Naive thymus-derived CD4-positive, alpha-beta T cell (primary cell): ENCODE measurements at places on chromosomes 1 and 21. TPM values are rescaled to one million over a fixed set of nuclear protein-coding genes. Genes with fewer than 3 reads are reported as not detected.

DNA sequence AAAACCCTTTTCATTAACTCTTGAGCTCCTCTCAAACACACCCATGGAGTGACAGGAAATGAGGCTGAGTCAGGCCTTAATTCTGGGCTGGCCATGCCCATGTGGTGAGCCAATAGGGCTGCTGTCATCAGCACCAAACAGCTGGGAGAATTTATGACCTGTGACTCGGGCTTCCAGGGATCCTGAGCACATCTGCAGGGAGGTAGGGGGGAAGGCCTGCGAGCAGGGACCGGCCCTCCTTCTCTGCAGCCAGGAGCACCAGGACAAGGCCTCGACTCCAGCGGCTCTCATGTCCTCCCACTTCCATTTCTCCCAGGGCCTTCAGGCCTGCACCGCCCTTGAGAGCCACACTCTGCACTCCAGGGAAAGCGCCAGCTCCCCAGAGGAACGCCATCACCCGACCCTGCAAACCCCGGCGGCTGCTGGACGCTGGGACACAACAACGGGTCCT lies 14.6 kb downstream of the RIPK4 start:
- DNase-seq: no peak

DNA sequence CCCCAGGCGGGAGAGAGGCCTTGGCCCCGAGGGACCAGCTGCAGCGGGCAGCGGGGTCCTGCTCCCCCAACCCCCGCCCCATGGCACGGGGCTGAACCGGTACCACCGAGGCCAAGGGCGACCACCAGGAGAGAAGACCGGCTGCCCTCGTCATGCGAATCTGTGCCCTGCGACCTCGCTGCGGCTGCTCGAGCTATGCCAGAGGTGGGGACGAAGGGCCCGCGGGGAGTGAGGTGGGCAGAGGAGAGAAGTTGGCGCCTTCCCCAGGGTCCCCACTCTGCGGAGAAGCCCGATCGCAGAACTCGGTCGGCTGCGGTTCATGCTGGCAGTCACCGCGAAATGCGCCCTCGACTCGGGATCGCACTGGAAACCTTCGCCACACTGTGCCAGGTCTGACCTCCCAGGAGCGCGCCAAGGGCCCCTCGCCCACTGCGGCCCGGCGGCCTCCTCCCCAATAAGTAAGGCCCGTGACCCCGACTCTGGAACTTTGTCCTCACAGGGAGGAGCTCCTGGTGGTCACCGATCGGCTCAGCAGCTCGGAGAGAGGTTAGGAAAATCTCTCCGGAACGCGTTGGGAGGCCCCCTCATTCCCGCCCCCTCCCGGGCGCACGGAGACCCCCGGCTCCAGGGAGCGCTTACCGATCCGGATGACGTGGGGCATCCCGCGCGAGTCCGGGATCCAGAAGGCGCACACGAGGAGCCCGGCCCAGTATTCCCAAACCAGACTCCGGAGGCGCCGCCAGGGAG lies 787 bp downstream of the GRIK3 start:
- DNase-seq: no peak

DNA sequence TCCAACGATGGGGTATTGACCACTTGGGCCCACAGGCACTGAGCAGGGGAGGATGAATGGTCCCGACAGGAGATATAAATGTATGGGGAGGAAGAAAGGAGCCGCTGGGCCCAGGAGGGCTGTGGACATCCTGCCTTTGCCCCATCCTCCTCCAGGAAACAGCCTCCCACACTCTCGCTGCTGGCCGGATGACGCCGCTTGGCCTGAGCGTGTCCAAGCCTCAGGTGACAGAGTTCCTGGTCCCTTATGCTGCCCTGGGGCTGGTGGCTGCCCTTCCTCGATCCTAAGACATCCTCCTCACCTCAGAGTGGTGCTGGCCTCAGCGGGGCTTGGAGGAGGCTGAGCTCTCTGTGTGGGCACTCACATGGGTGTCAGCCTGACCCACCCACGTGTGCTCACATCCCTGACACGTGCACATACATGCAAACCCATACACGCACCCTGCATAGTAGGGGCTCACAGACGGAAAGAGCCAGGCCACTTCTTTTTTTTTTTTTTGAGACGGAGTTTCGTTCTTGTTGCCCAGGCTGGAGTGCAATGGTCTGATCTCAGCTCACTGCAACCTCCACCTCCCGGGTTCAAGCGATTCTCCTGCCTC lies 5.9 kb upstream of the SERINC2 start:
- DNase-seq: no peak

GRCh38 chr1:59511476-59512465 lies 214.9 kb downstream of the FGGY start:
- no peak for DNase-seq

GRCh38 chr1:202807926-202808757 lies at the start of gene KDM5B:
KDM5B (minus strand) TSS chr1:202808421; CDS start chr1:202808305, 116 bp downstream.
- DNase-seq: peak; percentile 54

AADACL4 gene
- total RNA-seq: not detected

GRCh38 chr1:59143133-59143487 lies 153.8 kb upstream of the FGGY start:
- no peak for DNase-seq

DNA sequence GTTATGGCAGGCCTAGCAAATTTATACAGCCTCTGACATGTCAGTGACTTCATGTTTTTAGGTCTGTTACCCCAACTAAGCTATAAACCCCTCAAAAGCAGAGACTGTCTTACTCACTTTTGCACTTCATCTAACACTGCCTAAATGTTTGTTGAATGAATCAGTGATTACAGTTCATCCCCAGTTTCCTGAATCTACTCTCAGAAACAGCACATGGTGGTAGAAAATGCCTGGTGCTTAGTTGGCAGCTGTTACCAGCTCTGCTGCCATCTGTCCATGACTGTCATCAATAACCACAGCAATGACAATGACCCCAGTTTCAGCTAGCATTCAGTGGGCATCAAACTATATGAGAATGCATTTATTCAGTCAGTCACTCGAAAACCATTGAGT lies 110.5 kb upstream of the SERBP1 start:
- no peak for DNase-seq
